Activated naive CD8-positive, alpha-beta T cell treated with anti-CD3 and anti-CD28 coated beads, Interleukin-2, amount 10 ng/mL, durations not matched to agents 7 days and 5 days (primary cell): ENCODE measurements at places on chromosomes 16 and 17.
A peak's percentile ranks its signal among the peaks of the same experiment; 100 is the strongest.

DNA sequence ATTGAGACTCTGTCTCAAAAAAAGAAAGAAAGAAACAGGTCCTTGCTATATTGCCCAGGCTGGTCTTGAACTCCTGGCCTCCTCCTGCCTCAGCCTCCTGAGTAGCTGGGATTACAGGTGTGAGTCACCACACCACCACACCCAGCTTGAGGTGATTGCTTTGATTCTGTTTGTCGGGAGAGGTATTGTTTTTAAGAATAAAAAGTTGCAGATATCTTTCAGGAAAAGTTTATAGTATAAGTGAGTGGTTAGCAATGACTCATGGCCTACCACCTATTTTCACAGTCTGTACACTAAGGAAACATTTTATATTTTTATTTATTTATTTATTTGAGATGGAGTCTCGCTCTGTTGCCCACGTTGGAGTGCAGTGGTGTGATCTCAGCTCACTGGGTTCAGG lies 45.0 kb downstream of the RHOT1 start:
- H3K4me3 ChIP-seq, result no peak overlapping the region
- no peak overlapping the region for H3K27ac ChIP-seq
- no peak for DNase-seq
- H3K36me3 ChIP-seq, result peaks cover 8% of the 10 kb centered on the region
- no peaks in the 10 kb centered on the region for H3K4me1 ChIP-seq

DNA sequence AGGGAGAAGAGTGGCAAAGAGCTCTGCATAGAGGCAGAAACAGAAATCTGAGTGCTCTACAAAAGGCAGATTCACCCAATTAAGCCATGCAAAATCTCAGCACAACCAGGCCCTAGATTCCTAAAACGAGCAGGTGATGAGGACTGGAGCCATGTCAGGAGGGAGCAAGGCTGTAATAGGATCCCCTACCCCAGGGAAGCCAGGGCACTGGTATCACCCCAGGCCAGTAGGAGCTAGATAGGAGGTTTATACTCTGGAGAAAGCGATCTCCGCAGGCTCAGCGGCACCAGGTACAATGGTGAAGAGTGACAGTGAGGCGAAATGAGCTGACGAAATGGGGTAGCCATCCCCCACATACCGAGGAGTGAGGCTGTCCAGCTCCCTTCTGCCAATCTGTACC lies 171.5 kb downstream of the PARN start:
- H3K4me3 ChIP-seq, result no peak overlapping the region
- H3K4me1 ChIP-seq, result peaks cover 6% of the 10 kb centered on the region
- H3K27ac ChIP-seq, result no peak overlapping the region
- no peaks in the 10 kb centered on the region for H3K27me3 ChIP-seq
- DNase-seq, result no peak

DNA sequence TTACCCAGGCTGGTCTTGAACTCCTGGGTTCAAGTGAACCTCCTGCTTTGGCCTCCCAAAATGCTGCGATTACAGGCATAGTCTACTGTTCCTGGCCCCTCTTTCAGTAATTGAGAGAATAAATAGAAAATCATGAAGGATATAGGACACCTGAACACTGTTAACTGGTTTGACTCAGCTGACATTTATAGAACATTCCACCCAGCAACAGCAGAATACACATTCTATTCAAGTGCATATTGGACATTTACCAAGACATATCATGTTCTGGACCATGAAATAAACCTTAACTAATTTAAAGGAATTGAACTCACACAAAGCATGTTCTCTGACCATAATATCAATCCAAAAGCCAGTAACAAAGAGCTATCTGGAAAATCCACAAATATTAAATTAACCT lies 19.8 kb upstream of the BAIAP2 start:
- no peak overlapping the region for H3K4me3 ChIP-seq
- H3K36me3 ChIP-seq, result peaks cover 15% of the 10 kb centered on the region

DNA sequence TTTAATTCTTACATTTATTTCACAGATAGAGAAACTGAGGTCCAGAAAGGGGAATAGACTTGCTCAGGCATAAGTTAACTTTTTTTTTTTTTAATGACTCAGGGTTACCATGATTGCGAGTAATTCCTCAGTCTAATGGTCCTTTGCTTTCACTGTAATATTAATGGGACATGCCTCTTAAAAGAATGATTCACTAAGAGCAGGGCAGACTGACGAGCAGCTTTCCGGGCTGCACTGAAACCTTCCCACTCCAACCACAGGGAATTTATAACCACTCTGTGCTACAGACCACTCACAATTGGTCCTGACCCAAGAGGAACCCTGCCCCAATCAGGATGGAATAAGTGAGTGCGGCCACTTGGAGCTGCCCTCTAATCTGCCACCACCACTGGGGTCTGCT lies 5.7 kb downstream of the HOXB2 start:
- no peak overlapping the region for H3K4me3 ChIP-seq
- peaks cover 8% of the 10 kb centered on the region for H3K36me3 ChIP-seq
- H3K27me3 ChIP-seq, result peaks cover 27% of the 10 kb centered on the region

DNA sequence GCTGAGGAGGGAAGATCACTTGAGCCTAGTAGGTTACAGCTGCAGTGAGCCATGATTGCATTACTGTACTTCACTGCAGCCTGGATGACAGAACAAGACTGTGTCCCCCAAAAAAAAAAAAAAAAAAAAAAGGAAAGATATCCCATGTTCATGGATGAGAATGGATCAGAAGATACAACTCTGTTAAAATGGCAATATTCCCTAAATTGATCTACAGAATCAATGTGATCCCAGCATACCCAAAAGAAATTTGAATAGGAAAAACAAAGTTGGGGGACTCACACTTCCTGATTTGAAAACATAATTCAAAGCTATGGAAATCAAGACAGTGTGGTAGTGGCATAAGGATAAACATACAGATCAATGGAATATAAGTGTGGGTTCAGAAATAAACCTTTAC lies 12.7 kb upstream of the KANSL1 start:
- H3K4me1 ChIP-seq, result peaks cover 20% of the 10 kb centered on the region
- H3K36me3 ChIP-seq, result peaks cover 34% of the 10 kb centered on the region
- no peak for DNase-seq
- H3K4me3 ChIP-seq, result no peak overlapping the region
- H3K27ac ChIP-seq, result no peak overlapping the region

- no peaks in the 10 kb centered on the region for H3K27me3 ChIP-seq
- H3K36me3 ChIP-seq, result peaks cover 10% of the 10 kb centered on the region
- peak overlapping the region; percentile 66 for H3K4me3 ChIP-seq
- H3K27ac ChIP-seq, result peak overlapping the region; percentile 79
- no peak for DNase-seq
- peaks cover 36% of the 10 kb centered on the region for H3K4me1 ChIP-seq
Observed at GRCh38 chr16:1545044-1546040, 11.9 kb downstream of the TMEM204 start.

DNA sequence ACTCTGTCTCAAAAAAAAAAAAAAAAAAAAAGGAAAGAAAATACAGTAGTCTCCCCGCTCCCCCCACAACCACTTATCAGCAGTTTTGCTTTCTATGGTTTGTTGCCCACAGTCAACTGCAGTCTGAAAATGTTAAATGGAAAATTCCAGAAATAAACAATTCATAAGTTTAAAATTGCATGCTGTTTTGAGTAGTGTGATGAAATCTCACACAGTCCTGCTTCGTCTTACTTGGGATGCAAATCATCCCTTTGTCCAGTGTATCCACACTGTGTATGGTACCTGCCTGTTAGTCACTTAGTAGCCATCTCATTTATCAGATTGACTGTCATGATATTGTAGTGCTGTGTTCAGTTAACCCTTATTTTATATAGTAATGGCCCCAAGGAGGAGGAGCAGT lies 41.5 kb downstream of the NF1 start:
- DNase-seq, result no peak
- H3K4me1 ChIP-seq, result no peaks in the 10 kb centered on the region

- H3K36me3 ChIP-seq, result peaks cover 11% of the 10 kb centered on the region
- peaks cover 4% of the 10 kb centered on the region for H3K4me1 ChIP-seq
- DNase-seq, result no peak
Observed at GRCh38 chr17:35621768-35622167, 34.6 kb downstream of the AP2B1 start.

GRCh38 chr17:81230043-81230820 lies 7.5 kb upstream of the CEP131 start:
- H3K36me3 ChIP-seq, result peaks cover 17% of the 10 kb centered on the region
- no peak for DNase-seq
- H3K27ac ChIP-seq, result no peak overlapping the region
- H3K27me3 ChIP-seq, result no peaks in the 10 kb centered on the region

GRCh38 chr16:1779741-1780676 lies 2.4 kb downstream of the SPSB3 start:
- no peak overlapping the region for H3K4me3 ChIP-seq
- DNase-seq, result no peak
- H3K36me3 ChIP-seq, result peaks cover 3% of the 10 kb centered on the region
- no peaks in the 10 kb centered on the region for H3K27me3 ChIP-seq
- H3K27ac ChIP-seq, result no peak overlapping the region

DNA sequence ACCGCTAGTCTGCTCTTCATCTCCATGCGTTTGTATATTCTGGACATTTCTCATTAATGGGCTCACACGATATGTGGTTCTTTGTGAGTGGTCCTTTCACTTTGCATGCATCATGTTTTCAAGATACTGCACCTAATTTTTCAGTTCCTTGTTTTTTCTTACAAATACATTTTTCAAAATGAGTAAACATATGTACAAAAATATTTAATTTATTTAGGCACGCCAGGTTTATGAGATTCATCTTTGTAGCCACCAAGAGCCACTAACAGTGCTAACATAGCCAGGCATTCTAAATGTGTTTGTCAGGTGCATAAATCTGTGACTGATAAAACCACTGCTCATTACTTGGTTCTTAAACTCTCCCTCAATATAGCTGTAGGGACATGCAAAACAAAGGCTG lies 375.3 kb downstream of the WWOX start:
- no peak overlapping the region for H3K27ac ChIP-seq
- no peak for DNase-seq
- no peak overlapping the region for H3K4me3 ChIP-seq
- H3K36me3 ChIP-seq, result no peaks in the 10 kb centered on the region
